ENCODE measurements at places on chromosomes 6 and 20.

DNA sequence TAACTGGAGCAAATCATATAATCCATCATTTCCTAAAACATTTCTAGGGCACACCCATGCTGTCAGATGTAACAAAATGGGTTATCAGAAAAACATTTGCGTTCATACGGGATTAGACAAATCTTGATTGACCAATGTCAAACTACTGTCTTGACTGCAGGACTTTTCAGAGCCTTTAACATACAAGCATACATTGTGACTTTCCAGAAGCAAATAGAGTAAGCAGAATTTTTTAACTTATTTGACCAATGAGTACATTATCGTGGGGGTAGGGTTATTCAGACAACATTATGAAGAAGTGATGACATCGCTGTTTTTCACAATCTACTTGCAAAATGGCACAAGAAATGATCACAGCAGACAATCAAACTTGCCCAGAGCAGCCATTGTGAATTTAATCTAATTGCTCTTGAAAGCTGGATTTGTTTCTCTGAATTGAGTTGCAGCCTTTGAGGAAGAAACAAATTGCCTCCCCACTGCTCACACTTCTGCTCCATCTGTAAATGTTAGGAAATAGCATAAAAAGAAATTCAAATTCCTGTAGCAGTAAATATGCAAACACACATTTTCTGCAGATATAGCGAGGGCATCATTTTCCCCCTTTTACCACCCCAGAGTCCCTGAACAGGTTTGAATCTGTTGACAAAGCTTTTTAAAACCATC lies 133.0 kb upstream of the DOK5 start:
- DNase-seq = no peak

DNA sequence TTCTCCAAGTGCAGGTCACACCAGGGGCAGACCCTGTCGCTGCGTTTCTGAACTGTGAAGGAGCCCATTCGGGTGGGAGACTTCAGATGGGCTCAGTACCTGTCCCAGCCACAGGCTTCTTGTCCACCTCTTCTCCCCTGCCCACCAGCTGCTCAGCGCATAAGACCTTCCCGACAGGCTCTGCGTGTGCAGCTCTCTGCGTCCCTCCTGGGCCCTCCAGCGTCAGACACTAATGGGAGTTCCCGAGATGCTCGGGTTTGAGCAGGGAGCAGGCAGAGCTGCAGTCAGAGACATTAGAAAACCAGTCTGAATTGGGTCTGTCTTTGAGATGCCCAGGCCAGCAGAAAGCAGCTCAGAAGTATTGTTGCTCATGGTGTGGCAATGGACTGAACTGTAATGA lies 50.4 kb downstream of the TCP11 start:
- no peak for DNase-seq

DNA sequence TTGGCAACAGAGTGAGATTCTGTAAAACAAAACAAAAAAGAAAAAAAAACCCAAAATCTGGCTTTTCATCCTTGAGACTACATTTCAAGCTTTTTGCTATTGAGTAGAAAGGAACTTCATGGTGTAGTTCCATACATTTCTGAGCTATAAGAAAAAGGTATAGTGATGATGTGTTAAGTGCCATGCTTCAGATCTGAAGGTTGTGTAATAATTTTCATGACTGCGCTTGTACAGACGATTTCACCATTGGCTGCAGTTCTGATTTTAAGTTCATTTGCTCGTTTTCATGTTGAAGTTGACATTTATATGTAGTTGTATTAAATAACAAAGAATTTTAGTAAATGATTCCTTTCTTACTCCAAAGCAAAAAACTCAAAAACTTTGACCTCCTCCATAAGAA lies 247.6 kb downstream of the ARID1B start:
- no peak for DNase-seq

DNA sequence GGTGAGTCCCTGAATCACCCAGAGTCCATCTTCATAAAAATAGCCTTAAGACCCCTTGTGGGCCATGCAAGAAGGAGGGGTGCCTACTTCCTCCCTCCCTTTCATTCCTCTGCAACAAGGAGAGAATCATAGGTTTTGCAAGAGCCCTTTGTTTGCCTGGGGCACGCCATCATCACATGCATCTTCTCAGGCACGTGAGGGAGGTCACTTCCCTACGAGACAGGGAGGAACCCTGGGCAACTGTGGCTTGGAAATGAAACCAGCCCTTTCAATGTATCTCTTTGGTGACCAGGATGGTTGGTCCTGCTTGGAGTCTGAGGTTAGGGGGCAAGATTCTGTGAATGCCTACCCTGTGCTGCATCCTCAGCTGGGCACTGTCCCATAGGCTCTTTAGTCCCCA lies 194.8 kb downstream of the MAFB start:
- DNase-seq = peak; percentile 31

DNA sequence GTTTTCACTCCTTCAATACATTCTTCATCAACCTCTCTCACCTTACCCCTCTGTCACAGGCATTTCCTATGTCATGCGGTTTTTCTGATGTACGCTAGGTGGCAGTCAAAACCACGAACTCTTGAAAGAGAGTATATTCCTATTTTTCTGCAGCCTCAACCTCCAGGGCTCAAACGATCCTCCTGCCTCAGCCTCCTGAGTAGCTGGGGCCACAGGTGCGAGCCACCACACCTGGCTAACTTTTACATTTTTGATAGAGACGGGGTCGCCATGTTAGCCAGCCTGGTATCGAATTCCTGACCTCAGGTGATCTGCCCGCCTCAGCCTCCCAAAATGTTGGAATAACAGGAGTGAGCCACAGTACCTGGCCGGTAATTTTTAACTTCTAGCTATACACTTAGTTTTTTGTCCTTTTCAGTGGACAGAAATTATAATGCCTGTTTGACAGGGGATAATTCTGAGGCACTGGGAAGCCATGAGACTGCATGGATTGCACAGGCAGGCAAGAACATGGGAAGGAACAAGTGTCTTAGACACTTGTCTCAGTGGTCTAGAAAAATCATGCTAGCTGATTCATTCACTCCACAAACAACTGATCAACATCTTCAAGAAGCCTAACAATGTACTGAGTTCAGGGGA lies 22.5 kb upstream of the HFE start:
- no peak for DNase-seq

- DNase-seq = no peak
Measured at GRCh38 chr20:8431538-8432434, 299.7 kb downstream of the PLCB1 start.

DNA sequence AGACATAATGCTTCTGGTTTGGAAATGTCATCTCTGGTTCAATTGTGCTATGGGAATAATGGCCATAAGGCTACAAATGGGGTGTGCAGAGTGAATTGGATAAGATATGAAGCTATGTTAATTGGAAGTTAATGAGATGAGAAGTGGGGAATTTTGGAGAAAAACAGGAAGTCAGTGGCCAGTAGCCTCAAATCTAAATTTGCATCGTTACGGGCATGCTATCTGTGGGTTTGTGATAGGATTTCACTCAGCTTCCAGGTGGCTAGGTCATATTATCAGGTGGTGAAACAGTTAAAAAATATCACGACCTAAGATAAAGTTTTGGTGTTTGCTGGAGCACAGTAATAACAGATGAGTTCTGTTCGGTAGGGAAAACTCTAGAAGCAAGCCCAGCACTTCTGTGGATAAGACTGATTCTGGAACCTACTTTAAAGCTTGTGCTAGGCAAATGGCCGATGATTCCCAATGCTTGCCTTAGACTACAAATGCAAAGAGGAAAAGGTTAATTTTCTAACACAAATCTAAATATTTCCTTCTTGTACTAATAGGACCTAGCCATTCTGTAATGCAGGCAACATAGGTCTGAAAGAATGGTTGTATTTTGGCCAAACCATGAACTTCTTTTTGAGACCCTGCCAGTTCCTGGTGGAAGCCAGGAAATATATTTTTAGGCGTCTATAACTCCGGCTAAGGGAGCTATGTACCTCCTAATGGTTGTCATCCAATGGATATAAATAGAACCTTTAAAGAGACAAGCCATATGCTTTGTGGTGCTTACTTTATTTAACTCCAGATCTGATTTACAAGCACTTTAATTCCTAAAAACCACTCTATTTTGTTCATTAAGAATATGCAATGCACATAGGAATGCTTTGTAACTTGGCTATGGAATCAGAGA lies 111.0 kb downstream of the PLCB1 start:
- no peak for DNase-seq
